ENCODE measurements at places on chromosomes 11 and 22.
A peak's percentile ranks its signal among the peaks of the same experiment; 100 is the strongest.

DNA sequence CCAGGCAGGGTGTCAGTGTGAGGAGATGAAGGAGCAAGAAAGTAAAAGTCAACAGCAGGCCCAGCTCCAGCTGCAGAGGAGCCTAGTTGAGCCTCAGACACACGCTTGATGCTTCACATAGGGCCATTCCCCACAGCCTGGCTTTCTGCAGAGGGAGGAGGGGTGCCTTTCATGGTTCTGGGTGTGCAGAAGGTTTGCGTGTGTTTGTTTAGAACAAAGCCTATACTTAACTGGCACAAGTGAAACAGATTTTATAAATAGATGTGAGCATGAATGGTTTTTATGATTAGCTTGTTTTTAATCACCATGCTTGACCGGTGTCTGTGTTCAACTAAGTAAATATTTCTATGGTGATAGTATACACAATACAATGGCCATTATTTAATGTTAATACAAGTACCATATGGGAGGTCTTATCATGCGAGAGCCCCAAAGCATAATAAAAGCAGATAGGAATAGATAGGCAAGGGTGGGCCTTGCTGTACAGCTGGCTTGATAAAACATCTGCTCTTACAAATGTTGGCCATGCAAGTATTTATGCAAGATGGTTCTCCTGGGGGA, 290.2 kb downstream of the ETS1 start:
- DNase-seq, result no peak

GRCh38 chr11:12815129-12815480, 140.9 kb downstream of the TEAD1 start:
- DNase-seq, result no peak

DNA sequence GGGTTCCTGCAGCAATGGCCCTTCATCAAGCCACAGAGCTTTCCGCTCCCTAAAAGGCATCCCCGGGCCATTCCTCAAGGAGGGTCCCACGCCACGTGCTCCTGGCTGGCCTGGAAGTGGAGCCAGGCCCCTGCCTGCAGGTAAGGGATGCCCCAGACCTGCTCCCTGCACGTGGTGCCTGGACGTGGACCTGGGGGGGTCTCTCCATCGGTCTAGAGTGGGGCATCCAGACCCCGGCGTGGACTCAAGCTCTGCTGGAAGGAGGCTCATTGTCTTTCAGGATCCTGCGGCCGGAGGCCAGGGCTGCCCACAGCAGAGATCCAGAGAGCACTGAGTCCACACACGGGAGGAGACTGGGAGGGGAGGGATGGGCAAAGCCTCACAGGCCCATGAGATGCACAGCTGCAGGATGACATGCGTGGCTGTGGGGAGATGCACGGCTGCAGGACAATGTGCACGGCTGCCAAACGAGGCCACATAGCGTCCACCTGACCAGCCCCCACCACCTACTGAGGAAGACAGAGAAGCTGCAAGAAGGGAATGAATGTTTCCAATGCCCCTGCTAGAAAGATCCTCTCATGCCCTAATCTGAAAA, 236.7 kb downstream of the BRD1 start:
- DNase-seq, result no peak

DNA sequence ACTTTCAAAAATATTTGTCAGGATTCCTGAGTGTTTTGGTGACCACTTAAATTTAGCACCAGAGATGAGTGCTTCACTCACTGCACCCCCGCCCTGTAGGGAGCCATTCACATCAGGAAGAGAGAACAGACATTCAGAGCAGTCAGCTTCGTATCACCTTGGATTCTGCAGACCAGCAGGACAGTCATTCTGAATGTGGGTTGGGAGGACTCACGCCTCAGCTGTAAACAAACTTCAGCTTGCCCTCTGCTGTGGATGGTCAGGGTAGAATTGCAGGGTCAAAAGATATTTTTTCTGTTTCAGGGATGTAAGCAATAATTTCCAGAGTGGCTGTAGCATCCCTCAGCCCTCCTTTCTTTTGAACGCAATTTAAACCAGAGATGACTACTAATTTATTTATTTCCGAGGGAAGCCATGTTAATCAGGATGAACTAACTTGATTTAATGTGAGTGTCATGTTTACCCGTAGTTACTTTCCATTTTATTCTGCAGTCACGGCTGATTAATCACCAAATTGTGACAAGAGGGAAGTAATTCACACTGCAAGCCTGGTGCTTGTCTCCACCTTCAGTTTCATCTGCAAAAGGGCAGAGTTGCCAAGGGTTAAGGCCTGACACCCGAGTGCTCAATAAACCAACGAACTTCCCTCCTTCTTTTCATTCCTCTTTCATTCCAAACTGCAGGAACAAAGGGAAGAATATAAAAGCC, 174.2 kb upstream of the DDI1 start:
- no peak for DNase-seq

- DNase-seq, result peak; percentile 56
Observed at GRCh38 chr11:10770626-10771254, 19.7 kb downstream of the CTR9 start.

DNA sequence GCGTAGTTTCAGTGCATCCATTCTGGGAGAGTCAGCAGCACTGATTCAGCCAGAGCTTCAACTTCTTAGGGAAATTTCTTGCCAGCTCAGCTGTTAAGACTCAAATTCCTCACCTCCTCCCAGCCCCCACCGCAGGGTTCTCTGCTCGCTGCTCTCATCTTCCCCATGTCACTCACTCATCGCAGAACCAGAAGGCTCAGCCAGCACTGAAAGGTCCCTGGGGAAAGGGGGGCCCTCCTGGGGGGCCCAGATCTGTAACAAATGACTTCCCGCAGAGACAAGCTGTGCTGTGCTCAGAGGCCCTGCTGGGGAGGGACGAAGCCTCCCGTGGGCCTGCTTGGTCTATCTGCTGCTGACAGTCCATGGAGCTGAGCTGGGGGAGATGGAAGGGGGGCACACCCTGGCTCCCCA, 220.6 kb downstream of the NTM start:
- DNase-seq, result no peak

- no peak for DNase-seq
Observed at GRCh38 chr11:61694602-61694939, 14.4 kb downstream of the DAGLA start.

- DNase-seq, result no peak
Observed at GRCh38 chr11:131916638-131917037, 546.2 kb downstream of the NTM start.

DNA sequence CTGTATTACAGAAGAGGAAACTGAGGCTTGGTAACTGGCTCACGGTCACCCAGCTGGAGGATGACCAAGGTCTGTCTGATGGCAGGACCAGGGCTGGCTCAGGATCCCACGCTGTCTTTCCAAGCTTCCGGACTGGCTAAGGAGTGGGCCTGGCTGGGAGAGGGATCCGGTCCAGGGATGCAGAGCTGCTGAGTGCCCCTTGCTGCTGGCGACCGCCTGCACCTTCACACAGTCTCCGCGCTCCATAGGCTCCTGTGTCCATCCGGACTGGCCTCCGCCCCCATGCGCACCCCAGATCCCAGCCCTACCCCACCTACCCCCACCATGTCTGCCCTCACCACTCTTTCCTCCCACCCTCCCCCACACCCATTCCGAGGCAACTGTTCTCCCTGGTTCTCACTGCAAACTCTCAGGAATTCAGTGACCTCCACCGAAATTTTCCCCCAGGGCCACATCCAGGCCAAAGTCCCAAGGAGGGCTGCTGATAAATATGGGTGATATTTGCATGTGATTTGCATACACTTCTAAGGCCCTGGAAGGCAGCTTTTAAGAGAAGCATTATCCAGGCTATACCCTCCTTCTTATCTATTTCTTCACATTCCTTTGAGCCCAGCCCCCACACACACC, 48.5 kb upstream of the SLC35C1 start:
- no peak for DNase-seq

GRCh38 chr11:72747289-72747855, 4.8 kb downstream of the ARAP1 start:
- no peak for DNase-seq

DNA sequence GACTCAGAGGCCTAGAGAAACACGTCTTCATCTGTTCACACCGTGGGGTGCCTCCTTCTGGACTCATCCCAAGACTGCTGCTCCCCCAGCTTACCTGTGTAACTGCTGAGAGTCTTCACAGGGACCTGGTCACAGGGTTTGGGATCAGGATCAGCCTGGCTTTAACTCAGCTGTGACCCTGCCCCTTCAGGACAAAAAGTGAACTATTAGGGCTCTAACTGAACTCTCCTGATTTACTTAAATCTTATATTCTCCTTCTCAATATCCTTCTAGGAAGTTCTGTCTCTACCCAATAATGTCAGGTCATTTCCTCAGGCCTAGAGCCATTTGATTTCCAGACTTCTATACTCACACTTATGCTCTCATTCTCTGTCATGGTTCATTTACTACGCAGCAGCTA, 108.4 kb downstream of the ZNF280B start:
- no peak for DNase-seq

DNA sequence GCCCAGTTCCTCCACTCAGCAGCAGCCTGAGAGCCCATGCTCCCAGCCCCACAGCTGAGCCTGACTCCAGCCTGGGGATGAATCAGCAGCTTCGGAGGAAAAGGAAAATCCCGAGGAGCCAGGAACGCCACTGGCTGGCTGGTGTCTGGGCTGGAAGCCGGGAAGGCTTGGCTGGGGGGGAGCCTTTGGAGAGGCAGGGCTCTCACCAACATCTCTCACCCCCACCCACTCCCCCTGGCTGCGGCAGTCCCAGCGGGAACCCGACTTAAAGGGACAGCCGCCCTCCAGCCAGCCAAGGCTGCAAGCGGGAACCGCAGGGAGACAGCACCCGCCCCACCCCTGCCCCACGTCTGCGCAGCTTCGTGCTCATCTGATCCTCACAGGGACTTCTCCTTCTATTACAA, 28.4 kb downstream of the KIAA0930 start:
- DNase-seq, result peak; percentile 53

- DNase-seq, result no peak
Observed at GRCh38 chr22:40215266-40215665, 37.5 kb downstream of the TNRC6B start.

DNA sequence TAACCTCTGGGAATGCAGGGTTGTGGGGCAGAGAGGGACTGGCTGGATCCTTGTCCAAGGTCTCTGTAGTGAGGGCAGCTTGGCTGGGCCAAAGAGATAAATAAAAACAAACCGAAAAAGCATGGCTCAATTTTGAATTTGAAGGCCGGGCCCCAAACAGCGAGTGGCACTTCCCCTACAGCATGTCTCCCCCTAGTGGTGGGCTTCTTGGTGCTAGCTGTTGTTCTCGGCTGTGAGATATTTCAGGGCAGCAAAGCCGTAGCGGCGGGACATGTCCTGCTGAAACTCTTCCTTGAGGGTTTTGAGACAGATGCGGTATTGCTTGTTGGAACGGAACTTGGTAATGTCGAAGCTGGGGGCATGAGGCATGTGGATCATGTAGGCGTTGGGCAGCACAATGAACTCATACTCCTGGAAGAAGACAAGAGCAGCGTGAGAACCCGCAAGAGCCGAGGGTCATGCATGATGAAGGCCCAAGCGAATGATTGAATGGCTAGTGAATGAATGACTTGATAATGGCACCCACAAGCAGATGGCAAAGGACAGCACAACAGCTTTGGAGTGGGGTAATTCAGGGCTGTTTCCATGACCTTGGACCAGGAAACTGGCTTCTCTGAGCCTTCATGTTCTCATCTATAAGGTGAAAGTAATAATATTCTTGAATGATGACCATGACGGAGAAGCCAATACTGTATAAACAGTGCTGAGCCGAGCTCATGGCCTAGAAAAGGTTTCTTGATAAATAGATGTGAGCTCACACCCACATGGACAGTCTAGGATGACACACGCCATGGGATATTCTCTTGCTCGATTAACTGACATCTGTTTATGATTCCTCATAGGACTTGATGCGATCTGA, 216.3 kb upstream of the SYN3 start:
- DNase-seq, result peak; percentile 20

GRCh38 chr11:13338427-13339069, 61.0 kb downstream of the BMAL1 start:
- DNase-seq, result peak; percentile 44

DNA sequence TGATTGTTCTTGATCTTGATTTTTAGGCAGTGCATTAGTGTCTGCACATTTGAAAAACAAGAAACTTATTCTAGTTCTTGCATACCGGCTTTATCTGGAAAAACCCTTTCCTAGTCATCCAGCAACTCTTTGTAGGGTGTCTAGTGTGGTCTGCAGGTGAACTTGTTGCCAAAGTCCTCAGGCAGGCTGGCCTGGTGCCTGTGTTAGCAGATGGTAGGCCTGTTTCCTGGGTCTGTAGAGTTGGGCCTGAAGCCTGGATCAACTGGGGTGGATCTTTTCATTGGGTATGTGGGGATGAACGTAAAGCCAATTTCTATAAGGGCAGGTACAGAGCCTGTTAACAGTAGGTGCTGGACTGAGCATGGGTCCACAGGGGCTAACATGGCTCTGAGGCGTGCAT, 5.6 kb upstream of the GLYATL1 start:
- DNase-seq, result no peak

- DNase-seq, result peak; percentile 45
Observed at GRCh38 chr22:31626427-31627150, 35.4 kb downstream of the PISD start.

- peak; percentile 52 for DNase-seq
Observed at GRCh38 chr22:38733329-38733723, 22.5 kb downstream of the SUN2 start.

DNA sequence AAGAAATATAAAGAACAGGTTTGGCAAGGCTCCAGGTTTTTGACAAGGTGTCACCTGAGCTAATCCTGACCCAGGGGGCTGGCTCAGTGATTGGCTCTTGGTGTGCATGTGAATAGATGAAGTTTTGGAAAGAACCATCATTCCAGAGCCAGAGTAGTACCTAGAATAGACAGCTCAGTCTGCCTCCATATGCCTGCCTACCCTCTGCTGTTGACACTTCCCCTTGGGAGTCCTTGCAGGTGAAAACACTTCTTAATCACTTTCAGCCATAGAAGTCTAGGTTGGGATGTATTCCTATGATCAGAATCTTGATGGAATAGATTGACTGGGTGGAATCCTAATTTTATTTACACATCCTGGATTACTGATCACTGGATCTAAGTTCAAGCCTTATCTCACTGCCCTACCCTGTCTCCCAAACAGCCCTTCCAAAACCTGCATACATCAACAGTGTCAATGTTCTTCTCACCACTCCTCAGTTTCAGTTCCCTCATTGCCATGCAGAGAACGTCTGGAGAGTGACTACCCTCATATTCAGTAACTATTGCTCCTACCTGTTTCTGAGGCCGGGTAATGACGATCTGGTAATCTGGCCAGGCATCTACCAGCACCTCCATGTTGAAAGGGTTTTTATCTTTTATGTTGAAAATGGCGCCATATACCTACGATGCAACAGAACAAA, 6.7 kb downstream of the GLYATL2 start:
- no peak for DNase-seq

- peak; percentile 61 for DNase-seq
Observed at GRCh38 chr11:13384908-13385640, 77.9 kb downstream of the BTBD10 start.

GRCh38 chr11:20097319-20098221, 62.7 kb downstream of the DBX1 start:
- DNase-seq, result peak; percentile 69

GRCh38 chr11:86807360-86807759, 7.0 kb downstream of the PRSS23 start:
- DNase-seq, result peak; percentile 54

- DNase-seq, result no peak
Observed at GRCh38 chr11:43537833-43538615, 142.5 kb upstream of the HSD17B12 start.

GRCh38 chr11:68355471-68355870, 43.1 kb downstream of the LRP5 start:
- no peak for DNase-seq

GRCh38 chr22:44179196-44179988, 1.3 kb upstream of the PARVG start:
- no peak for DNase-seq

GRCh38 chr11:67025750-67026149, 2.8 kb downstream of the SYT12 start:
- DNase-seq, result no peak

Measured in cardiac muscle cell (in vitro differentiated cells and primary cell).